ENCODE measurements at places on chromosomes 7 and 10. TPM values are rescaled to one million over a fixed set of nuclear protein-coding genes. Genes with fewer than 3 reads are reported as not detected.

GRCh38 chr10:13839430-13839990 lies 252.7 kb downstream of the PRPF18 start:
- peak; percentile 86 for DNase-seq

- DNase-seq: peak; percentile 91
Observed at GRCh38 chr10:32378363-32379317, 31.7 kb upstream of the EPC1 start.

GRCh38 chr7:96135241-96135640 lies 186.7 kb downstream of the SLC25A13 start:
- no peak for DNase-seq

DNA sequence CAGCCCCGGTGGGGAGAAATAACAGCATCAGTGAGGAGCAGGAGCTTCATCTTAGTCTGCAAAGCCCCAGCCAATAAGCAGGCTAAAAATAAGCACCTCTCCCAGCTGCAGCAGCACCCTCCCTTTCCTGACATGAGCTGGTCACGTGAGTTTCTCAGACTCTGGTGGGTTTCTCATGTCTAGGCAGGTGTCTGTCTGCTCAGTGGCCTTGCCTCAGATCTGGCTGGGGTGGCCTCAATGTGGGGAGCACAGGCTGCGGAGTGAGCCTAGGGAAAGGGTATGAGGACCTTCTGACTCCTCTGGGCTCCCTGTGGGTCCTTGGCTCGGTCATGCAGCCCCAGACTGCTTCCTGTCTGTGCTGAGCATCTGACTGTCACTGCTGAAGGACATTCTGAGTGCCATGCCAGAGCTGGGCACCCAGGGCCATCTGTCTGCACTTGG lies 81.6 kb upstream of the LRRC4 start:
- no peak for DNase-seq

DNA sequence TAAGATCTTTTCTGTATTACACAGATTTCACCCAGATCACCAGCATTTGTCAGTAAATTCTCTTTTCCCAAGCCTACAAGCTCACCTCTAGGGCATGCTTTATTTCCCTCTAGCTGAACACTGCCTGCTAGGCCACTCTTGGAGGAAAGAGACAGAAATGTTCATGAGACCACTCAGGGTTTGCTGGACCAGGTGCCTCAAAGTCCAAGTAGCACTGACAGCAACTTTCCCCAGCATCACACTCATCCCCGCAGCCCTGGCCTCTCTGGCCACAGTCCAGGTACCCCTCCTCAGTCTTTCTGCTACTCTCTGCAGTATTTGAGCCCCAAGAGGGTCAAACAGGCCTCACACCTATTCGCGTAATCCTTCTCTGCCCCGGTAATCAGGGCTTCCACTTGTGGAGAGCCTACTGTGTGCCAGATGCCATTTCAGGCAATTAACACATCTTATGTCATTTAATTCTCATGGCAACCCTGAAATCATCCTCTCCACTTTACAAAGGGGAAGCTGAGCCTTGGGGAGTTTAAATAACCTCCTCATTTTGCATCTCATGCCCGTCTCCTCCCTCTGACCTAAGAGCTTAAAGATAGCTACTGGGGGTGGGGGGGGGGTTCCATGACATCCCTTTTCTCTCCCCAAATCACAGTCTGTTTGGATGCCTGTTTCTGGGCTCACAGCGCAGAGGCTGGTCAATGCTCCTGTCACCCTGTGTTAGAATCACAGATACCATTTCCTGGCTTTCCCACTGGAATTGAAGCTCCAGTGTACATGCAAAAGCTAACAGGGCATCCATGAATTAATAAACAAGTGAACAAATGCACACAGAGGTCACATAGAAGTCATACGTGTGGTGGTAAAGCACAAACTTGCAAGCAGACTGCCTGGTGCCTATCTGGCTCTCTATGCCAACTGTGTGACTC lies 88.5 kb downstream of the PRLHR start:
- DNase-seq: no peak

TSPAN12 gene
- total RNA-seq: 6.4 TPM

GRCh38 chr10:34049887-34050286 lies 715.4 kb upstream of the NRP1 start:
- peak; percentile 29 for DNase-seq

DNA sequence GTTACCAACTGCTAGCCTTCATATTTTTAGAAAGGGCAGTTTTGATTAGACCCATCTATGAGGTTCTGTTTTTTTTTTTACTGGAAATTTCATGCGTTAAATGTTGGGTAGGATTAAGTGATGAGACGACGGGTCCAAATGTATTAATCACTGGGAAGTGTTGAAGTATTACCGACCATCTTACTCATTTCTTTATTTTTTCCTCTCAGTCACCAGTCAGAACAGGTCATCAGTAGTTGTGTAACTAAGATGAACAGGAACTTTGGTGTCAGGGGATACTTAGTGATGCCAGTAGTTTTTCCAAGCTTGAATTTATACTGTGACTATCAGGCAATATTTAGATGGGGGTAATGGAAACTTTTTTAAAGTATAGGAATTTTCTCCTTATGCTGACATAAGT lies 14.2 kb downstream of the TFAM start:
- peak; percentile 73 for DNase-seq

GRCh38 chr10:60733517-60733822 lies 44.8 kb upstream of the CDK1 start:
- no peak for DNase-seq

- no peak for DNase-seq
Observed at GRCh38 chr7:125025620-125026019, 96.0 kb upstream of the POT1 start.

OR6V1 gene
- not detected for total RNA-seq

DNA sequence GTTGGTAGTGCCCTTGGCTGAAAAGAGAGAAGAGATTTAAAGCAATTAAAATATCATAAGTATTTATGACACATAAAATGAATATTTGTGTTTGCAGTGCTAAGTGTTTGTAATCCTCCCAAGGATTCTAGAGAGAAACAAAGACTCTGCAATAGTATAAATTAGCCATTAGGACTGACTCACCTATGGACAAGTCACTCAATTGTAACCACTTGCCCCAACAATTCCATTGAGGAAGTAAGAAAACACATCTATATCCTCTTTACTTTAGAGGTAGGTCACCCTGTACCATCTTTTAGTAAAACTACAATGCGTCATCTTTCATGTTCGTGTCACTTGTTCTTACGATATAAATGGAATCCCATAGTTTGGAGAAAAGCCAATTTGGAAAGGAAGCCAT lies 85.7 kb upstream of the INHBA start:
- no peak for DNase-seq

DNA sequence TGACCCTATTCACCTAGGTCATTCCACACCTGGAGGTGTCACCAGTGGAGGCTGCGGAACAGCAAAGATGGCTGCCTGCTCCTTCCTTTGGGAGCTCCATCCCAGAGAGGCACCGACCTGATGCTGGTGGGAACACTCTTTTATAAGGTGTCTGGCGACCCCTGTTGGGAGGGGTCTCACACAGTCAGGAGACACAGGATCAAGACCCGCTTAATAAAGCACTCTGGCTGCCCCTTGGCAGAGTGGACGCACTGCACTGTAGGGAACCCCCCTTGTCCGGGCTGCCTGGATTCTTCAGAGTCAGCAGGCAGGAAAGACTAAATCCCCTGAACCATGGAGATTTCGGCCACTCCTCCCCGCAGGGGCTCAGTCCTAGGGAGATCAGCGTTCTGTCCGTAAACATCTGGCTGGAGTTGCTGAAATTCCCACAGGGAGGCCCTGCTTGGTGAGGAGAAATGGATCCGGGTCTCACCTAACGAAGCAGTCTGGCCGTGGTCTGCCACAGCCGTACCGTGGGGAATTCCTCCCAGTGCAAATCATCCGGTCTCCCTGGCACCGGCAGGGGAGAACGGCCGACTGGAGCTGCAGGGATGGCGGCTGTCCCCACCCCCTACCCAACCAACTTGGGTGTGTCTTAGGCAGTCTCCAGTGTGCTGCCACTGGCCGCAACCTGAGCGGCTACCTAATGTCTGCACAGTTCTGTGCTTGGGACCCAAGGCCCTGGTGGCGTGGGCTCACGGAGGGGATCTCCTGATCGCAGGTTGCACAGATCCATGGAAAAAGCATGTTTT lies 66.1 kb downstream of the LSMEM1 start:
- no peak for DNase-seq

GRCh38 chr7:39299695-39300094 lies 266.5 kb upstream of the YAE1 start:
- DNase-seq: no peak

GRCh38 chr7:11492307-11492706 lies 339.7 kb downstream of the THSD7A start:
- DNase-seq: no peak

- DNase-seq: no peak
Observed at GRCh38 chr10:24806262-24806661, 82.6 kb upstream of the ARHGAP21 start.

DNA sequence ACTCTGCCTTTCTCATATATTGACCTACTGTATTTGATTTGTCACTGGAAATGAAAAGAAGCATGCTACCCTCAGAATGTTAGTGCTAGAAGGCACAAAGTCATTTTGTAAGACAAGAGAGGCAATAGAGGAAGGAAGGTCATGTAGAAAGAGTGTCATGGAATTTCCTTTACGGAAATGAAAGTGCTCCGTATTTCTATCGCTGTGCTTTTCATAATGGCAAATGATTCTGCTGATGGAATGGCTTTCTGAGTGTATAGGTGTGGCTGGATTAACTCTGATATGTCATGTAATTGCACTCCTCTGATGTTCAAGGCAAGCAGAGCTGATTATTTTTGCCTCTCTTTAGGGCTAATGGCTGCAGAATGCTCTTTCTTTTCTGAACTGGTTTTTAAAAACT lies 15.5 kb upstream of the STEAP4 start:
- DNase-seq: no peak

- no peak for DNase-seq
Observed at GRCh38 chr10:75018251-75018650, 93.2 kb upstream of the SAMD8 start.

DNA sequence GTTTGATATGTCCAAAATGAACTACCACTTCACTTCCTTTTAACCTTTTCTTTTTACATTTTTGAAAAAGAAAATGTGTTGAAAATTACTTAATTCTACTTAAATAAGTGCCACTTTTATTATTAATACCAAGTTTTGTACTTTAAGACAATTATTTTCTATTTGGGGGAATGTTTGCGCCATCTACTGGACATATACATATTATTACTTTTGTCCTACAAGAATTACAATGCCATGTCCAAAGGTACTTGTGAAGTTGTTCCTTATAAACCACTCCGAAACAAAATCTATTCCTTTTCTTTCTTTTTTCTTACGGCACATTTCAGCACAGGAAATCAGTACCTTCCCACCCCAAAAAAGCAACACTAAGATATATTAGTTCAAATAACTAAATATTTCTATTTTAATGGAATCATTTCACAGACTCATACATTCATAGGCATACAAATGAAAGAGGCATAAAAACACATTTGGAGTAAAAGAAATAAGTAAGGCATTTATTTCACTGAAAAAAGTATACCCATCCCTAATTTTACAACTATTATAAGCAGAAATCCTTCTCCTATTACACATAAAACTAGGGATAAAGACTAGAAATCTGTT lies 169.9 kb downstream of the RNF133 start:
- DNase-seq: peak; percentile 24

DNA sequence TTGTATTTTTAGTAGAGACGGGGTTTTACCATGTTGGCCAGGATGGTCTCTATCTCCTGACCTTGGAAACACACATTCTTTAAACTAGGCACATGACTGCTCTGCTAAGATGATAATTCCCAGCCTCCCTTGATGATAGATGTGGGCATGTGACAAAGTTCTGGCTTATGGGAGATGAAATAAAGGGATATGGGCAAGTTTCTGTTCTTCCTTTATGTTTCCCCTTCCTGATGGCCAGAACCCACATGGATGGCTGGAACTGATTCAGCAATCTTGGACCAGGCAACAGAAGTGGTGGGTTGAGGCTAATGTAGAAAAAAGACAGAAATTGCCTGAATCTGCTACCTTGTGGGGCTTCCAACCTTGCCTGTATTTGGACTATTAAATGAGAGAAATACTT lies 60.7 kb upstream of the NRP1 start:
- no peak for DNase-seq

DNA sequence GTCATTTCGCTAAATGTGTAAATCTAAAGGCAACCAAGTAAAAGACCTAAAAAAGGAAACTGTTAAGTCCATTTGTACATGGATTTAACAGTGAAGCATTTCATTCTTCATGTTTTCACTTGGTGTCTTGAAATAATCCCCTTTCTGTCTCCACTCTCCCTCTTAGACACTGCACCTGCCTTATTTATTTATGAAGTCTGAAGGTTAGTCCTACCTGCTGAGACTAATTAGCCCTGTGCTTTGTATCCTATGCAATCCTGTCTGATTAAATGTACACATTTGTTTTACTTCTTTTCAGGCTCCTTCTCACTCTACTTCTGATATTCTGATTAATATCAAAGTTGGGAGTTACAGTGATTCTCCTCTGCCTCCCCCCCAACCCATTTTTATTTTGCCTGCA lies 1.9 kb upstream of the TCF7L2 start:
- DNase-seq: no peak

- no peak for DNase-seq
Observed at GRCh38 chr7:104548861-104549260, 220.5 kb downstream of the LHFPL3 start.

DNA sequence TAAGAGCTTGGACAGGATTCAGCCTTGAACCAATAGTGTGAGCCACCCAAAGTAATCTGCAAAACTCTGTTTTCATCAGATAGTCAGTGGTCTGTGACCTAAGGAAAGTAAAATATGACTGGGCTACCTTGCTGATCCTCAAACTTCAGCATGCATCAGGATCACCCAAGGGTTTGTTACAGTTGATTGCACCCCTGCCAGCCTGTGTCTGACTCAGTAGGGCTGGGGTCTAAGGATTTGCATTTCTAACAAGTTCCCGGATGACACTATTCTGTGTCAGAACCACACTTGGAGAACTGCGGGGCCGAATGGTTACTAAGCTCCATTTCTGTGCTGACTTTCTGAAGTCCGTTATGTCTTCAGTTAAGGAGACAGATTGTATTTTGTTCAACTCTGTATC lies 40.6 kb upstream of the TSPAN13 start:
- peak; percentile 61 for DNase-seq

DNA sequence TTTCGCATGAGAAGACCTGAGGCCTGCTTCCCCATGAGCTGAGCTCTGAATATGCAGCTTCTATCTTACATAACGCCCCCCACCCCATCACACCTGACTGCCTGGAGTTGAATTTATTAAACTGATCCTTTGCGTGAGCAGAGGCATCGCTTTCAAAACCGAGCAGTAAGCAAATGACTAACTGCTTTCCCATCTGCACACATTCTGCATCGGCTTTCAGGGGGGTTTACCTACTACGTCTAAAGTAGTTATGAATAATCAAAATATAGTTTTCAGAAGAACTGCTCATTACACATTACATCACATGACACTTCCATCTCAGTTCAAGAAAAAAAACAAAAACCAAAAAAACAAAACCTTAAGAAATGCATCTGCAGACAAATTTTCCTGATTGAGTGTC lies 54.7 kb upstream of the EGR2 start:
- no peak for DNase-seq

RPP30 gene
- total RNA-seq: 56.6 TPM

AIFM2 gene
- total RNA-seq: 6.9 TPM

GIMAP2 gene
- 3.4 TPM for total RNA-seq

CALN1 gene
- total RNA-seq: not detected

TRIL gene
- 0.32 TPM for total RNA-seq
